ENCODE measurements at places on chromosomes 6 and 20.
A peak's percentile ranks its signal among the peaks of the same experiment; 100 is the strongest.

DNA sequence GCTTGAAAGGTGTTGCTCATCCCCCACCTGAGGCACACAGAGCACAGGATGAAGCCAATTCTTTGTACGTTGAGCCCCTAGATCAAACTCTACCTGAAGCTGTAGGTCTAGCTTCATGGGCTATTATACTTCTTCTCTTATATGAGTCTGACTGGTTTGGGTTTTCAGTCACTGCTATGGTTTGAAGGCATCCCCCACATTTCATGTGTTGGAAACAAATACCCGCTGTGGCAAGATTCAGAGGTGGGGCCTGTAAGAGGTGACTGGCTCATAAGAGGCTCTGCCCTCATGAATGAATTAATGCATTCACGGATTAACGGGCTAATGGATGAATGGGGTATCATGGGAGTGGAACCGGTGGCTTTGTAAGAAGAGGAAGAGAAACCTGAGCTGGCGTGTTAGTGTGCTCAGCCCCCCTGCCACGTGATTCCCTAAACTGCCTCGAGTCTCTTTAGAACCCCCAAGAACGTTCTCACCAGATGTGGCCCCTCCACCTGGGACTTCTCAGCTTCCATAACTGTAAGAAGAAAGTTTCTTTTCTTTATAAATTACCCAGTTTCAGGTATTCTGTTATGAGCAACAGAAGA lies 39.2 kb downstream of the PREX1 start:
- DNase-seq: no peak

DNA sequence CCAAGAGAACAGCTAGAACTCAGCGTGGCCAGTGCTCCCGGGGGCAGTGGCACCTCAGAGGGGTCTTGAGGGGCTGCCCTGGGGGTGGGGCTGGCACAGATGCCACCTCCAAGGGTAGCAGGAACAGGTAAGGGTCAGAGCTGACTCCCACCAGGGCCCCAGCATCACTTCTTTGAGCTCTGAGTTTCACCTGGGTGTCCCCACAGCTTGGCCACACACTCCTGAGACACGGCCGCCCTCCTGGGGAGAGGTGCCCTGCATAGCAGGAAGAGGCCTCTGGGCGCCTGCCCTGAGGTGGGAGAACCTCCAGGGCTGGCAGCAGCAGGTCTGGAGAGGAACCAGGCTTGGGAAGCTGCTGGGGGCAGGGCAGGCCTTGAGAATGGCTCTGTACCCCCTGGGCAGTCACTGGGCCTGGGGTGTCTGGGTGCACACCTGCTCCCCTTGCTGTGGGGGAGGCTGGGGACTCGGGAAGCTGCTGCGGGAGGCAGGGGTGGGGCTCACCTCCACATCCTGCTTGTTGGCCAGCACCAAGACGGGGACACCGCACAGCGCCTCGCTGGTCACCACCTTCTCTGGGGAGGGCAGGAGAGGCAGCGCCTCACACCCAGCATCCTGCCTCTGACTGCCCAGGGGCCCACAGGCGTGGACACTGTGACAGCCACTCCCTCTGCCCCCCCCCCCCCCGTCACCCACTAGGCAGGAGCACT lies 5.0 kb downstream of the TNFRSF6B start:
- no peak for DNase-seq

GRCh38 chr6:169785566-169785965 lies 34.1 kb downstream of the ERMARD start:
- DNase-seq: no peak

- DNase-seq: peak; percentile 62
Observed at GRCh38 chr20:461254-462198, 807 bp downstream of the TBC1D20 start.

DNA sequence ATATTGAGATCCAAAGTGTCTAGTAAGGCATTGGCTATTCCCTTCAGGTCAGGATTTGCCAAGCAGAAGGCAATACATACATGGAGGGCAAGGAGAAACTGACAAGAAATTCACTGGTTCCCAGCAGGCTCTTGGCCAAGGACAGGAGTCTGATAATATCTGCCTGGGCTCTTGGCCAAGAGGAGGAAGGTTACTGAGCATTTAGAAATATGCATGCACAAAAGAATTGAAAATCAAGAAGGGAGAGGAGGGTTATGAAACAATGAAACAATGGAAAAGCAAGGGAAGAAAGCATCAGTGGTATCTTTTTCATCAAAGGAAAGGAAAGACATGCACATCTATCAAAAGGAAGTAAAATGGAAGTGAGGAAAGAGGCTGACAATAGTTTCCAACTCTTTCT lies 42.4 kb downstream of the ARHGAP18 start:
- peak; percentile 42 for DNase-seq

GRCh38 chr20:59682603-59683002 lies 78.3 kb downstream of the PHACTR3 start:
- DNase-seq: no peak

- DNase-seq: no peak
Observed at GRCh38 chr6:87846434-87846833, 144.4 kb upstream of the AKIRIN2 start.

DNA sequence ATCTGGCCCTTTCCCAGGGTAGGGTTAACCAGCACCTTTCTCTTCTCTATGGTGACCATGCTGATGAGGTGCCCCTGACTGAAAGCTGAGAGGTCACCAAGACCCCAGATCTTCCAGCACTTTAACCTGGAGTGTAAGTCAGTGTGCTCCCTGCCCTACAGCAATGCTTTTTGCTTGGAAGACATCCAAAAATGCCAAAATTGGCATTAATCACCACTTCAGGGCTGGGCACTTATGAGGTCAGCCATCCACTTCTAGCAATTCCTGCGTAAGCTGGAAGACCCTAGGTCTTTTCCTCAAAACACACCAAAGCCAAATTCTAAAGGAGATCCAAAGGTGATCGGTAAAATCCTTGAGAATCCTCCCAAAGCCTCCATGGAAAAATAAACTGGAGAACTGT lies 81.2 kb upstream of the LOC128125822 start:
- DNase-seq: no peak

DNA sequence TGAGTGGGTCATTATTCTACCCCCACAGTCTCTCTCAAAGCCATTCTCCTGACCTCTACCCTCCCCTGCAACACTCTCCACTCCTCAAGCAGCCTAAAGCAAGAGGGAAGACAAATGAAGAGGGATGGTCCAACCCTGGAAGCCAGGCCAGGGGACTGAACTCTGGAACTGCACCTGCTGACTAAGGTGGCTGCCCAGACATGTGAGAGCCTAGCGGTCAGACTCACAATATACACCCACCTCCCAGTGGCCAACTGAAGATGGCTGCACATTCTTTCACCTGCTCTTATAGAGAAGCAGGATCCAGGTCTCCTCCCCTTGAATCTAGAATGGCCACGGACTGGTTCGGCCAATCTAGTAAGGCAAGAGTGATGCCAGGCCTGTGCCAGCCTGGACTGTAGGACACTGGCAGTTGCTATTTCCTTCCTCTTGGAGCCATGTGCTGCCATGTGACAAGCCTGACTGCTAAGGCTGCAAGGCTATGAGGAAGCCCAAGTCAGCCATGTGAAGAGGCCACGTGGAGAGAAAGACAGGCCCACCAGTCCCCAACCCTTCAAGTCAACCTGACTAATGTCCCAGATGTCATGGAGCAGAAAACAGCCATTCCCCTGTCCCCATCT lies 31.8 kb downstream of the ACSS1 start:
- DNase-seq: no peak

GRCh38 chr20:14498772-14499171 lies 161.4 kb upstream of the FLRT3 start:
- no peak for DNase-seq

DNA sequence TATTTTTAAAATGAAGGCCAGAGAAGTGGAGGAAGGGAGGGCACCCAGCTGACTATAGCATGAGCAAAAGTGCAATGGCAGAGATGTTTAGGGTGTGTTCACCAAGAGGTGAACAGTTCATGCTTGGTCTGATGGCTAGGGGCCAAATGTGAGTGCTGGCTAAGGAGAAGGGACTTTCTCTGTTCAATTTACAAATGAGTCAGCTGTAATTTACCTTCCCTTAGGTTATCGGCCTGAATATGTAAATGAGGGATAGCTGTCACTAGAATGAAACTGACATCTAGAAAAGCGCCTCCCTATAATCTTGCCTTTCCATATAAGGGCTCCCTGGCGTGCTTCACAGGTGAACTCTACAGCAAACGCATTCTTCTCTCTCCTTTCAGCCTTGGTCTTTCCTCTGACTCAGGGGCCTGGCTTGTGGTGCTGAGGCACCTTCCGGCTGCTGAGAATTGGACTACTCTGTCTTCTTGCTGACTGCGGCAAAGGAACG lies 114.7 kb upstream of the BACH2 start:
- DNase-seq: no peak

GRCh38 chr6:121770943-121771342 lies 335.5 kb downstream of the GJA1 start:
- DNase-seq: no peak

DNA sequence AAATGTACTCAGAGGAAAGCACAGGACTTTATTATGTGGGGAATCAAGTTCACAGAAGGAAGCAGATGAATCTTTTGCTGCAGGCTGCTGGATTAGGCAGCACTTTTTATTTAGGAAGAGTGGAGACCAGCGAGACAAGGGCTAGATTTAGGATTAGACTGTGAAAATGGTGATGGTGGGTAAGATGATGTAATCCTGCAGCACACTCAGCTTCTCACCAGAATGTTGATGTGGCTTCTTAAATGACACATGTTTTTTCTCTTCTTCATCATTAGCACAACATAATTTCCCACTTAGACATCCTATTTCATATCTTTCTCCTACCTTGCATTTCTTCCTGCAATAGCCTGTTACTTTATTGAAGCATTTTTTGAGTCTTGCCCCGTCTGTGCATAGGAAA lies 1.8 kb downstream of the DEFB128 start:
- no peak for DNase-seq

DNA sequence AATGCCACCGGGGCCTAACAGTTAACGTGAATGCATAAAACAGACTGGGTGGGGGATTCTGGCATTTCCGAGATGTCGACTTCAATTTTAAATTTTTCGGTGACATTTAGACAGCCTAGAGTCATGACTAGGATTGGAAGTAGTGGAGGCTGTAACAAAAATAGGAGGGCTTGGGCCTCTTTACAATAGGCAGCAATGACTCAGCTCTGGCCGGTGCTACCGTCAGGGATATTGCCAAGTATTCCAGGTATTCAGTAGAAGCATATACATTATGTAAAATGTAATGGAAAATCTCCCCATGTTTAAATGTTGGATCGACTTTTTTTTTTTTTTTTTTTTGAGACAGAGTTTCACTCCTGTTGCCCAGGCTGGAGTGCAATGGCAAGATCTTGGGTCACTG lies 136.2 kb upstream of the STMND1 start:
- no peak for DNase-seq

Data from hematopoietic multipotent progenitor cell treated with erythropoietin and hydrocortisone succinate and interleukin-3 and kit ligand, for 17 days (in vitro differentiated cells).